Motor neuron (in vitro differentiated cells): ENCODE measurements at places on chromosomes 3 and 15. TPM values are rescaled to one million over a fixed set of nuclear protein-coding genes. Genes with fewer than 3 reads are reported as not detected.

GUCA1C gene
- total RNA-seq = not detected in 2 replicates

PSTPIP1 gene
- total RNA-seq = 0.81 and 0.92 TPM in 2 replicates

- peak; percentile 57 for ATAC-seq
These were observed 1.8 kb downstream of the CAMKV start for GRCh38 chr3:49867871-49868321.

ALDH1L1 gene
- 0.84 and 0.90 TPM in 2 replicates for total RNA-seq

GRCh38 chr3:49607796-49608195, 53.5 kb downstream of the BSN start:
- ATAC-seq = no peak

- no peak for ATAC-seq
These were observed 131.1 kb downstream of the NR1I2 start for GRCh38 chr3:119913021-119913420.

- peak; percentile 27 for ATAC-seq
These were observed 131.3 kb downstream of the TMEM108 start for GRCh38 chr3:133169331-133170068.
